ENCODE measurements at places on chromosomes 6 and 20.
A peak's percentile ranks its signal among the peaks of the same experiment; 100 is the strongest.

- no peak for DNase-seq
Observed at GRCh38 chr6:12293235-12293930, 3.2 kb downstream of the EDN1 start.

DNA sequence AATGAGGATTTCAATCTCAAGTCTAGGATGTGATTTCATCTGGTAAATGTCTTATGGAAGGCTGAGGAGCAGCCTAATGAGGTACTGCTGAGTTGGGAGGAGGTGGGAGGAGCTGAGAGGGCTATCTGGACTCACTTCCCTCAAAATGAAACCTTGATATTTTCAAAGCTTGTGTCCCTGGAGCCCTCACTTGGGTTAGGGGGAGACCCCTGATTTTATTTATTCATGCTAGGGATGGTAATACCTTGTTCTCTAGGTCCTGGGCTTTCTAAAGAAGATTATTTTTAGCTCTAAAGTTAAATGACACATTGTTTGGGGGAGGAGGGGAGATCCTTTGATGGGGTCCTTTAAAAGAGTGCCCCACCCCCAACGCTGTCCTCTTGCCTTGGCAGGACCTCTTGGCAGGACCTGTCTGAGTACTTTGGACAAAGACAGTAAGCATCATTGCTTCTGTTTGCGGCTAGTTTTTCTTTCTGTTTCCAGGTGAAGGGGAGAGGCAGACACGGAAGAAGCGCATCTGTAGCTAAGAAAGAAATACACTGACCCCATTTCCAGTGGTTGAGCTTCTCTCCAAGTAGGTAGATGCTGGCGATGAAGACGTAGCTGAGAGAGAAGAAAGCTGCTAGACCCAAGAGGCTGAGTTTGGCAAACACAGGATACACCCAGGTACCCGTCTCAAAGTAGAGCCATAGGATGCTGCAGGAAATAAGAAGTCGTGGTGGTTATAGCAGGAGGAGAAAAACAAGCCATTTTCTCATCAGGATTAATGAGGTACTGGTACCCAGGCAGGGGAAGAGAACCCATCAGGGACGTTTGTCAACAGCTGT lies 55.6 kb downstream of the ADTRP start:
- no peak for DNase-seq

DNA sequence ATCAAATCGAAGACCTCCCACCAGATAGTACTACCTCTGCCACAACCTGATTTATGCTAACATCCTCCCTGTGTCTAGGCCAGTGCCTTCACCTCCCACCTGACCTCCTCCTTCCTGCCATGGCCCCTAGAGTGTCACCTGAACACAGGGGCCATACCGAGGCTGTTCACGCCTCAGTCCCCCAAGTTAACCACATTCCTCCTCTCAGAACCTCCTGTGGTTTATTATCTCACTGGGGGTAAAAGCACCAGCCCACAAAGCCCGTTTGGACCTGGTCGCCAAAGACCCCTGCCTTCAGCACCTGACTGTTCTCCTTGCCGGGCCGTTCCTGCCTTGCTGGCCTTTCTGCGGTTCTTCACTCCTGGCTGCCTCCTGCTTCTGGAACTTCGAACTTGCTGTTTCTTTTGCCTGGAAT lies 13.7 kb downstream of the MAS1 start:
- no peak for DNase-seq

DNA sequence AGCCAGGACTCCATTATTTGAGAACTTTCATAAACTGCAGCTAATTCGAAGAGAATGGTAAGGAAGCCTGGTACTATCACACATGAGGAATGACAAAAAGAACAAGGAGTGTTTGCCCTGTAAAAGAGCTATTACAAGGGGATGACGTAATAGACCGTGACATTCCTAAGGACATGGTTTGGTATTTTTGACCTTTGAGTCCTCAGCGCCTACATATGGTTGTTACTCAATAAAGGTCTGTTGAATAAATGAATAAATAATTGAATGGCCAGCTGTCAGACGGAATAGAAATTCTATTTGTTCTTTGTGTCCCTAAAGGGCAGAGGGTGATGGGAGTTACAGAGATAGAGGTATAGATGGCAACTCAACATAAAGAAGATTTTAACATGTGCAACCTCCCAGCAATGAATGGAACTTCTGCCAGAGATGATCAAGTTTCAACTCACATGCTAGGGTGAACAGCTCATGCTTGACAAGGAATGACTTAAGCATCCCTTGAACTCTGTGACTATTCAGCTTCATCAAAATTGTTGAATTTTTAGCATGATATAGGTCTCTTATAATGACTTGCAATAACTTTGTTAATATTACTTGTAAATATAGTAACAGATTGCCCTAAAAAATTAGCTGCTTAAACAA lies 115.4 kb downstream of the TENT5A start:
- no peak for DNase-seq

DNA sequence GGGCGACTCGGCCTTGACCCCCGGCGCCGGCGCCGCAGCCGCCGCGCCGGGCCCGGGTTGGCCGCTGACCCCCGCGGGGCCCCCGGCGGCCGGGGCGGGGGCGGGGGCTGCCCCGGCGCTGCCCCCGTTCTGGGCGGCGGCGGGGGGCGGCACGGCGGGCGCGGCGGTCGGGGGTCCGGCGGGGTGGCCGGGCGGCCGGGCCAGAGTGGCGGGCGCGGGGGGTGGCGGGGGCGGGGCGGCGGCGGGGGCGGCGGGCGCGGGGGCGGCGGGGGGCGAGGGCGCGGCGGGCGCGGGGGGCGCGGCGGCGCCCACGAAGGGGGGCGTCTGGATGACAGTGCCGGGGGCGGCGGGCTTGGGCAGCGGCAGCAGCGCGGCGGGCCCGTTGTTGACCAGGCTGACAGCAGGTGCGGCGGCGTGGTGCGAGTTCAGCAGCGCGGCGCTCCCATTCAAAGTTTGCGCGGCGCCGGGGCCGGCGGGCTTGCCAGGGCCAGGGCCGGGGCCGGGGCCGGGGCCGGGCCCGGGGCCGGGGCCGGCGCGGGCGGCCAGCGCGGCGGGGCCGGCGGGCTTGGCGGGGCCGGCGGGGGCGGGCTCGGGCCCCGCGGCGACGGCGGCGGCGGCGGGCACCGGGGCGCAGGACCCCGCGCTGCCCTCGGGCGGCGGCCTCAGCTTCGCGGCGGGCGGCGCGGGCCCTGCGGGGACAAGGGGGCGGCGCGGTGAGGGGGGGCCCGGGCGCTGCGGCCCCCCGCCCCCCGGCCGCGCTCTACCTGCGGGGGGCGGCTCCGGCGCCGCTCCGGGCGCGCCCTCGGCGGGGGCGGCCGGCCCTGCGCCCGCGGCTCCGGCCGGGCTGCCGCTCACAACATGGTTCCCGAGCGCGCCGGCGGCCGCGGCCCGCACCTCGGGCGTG lies 659 bp downstream of the TAF4 start:
- DNase-seq, result no peak

DNA sequence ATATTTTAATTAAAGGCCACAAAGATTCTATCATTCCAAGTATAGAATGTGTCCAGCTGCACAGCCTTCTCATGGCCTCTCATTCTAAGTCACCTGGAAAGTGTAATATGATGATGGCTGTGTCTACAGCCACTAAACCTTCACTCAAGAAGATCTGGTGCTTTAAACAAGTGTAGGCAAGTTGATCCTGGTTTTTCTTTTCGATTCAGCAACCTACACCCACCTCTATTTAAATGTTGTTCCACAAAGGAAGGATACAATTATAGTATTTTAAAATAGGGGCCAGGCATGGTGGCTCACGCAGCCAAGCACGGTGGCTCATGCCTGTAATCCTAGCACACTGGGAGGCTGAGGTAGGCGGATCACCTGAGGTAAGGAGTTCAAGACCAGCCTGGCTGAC lies 25.5 kb upstream of the DST start:
- peak; percentile 76 for DNase-seq

DNA sequence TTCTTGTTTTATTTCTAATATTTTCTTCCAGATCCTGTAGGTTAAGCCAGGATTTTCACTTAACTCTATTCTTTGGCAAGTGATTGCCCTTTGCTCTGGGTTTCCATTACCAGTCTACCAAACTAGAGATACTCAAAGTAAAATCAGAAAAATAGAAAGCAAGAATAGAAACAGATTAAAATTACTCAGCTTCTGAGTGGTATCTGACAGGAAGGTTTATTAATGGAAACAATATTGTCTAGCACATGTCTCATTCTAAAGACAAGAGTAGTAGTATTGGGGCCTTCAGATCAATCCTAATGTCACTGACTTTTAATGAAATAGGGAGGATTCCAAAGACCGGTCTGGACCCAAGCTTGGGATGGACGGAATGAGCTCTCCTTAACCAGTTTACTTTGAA lies 72.3 kb downstream of the SIM1 start:
- no peak for DNase-seq

DNA sequence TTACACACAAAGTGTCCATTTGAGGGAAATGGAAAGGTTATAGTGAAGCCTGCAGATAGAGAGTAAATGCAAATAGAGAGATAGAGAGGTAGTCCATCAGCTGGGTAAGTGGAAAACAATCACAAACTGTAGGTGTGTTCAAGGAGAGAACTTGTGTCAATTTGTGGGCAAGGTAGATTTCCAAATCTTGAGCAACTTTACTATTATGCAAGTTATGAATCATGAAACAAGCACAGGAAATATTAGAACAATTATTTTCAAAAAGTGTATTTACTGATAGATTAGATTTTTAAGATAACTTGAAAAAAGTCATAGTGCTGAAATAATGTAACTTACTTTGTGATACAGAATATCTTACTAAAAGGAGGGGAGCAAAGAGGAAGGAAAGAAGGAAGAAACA lies 792.9 kb downstream of the EYS start:
- peak; percentile 20 for DNase-seq

- no peak for DNase-seq
Observed at GRCh38 chr6:6916598-6916997, 191.2 kb upstream of the RREB1 start.

- no peak for DNase-seq
Observed at GRCh38 chr6:156562636-156563035, 214.5 kb upstream of the ARID1B start.

DNA sequence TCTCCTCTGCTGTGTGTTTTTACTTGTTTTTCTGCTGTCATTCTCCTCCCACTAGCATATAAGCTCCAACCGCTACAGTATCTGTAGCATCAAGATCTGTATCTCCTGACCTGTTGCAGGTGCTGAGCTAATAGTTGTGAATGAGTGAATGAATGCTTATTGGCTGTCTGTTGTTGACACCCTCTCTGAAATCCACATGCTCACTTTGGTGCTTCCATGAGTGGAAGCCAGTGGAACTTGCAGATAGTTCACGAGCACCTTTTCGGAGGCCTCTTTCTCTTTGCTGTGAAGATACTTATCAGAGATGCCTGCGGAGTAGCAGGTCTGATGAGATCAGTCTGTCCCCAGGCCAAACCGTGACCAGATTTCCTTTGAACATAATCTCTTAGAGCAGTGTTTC lies 117.3 kb downstream of the EYA2 start:
- DNase-seq, result no peak

DNA sequence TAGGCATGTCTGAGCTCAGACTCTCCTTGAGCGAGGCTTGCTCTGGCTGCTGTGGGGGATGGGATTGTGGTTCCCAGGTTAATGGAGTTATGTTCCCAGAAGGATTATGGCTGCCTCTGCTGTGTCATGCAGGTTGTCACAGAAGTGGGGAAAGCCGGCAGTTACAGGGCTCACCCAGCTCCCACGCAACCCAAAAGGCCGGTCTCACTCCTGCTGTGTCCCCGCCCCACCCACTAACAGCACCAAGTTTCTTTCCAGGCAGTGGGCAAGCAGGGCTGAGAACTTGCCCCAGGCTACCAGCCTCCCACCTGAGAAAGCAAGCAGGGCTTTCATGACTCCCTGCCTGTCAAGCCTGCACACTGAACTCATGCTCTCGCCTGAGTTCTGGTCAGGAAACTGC lies 750.5 kb downstream of the FRK start:
- DNase-seq, result no peak

DNA sequence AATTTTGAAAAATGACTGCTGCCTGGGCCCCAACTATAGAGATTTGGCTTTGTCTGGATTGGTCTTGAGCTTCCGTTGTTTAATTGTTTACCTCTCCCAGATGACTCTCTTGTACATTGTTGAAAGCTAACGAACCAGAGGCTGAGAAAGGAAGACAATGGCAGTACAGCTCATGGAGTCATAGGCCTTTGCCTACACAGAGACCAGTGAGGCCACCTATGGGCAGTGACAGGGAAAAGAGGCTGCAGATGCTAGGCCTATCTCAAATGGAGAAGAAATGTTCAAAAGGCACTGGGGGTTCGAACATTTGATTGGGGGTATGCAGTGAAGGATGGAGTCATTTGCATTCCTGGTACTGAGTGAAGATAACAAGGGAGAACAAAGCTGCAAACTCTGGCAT lies 29.1 kb downstream of the OPN5 start:
- DNase-seq, result no peak

GRCh38 chr6:54156650-54157250 lies 45.5 kb downstream of the MLIP start:
- no peak for DNase-seq

DNA sequence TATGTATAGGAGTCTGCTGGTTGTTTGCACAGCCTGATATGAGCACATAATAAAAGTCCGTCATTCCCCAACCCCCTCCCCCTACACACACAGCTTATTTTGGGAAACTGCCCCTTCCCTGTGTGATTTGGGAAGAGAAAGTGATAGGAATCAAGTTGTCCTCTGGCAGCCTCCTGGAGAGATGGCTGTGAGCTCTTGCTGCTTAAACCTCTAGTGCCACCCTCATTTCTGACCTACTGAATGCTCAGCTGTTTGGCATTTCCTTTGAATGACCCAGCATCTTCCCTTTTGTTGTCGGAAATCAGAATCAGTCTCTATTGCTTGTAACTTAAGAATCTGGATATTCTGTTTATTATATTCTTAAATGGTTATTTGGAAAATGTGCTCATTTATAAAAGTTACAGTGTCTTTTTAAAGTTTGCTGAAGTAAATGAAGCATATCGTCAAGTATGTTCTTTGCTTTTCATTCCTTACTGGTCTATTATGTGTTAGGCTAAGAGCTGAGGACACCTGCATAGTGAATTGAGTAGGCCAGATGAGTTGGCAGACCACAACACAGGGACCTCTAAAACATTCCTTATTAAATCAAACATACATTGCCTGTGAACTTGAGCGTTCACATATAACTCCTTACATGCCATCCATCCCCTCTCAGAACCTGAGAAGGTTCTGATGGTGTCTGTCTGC lies 5.5 kb downstream of the RWDD2A start:
- no peak for DNase-seq

- no peak for DNase-seq
Observed at GRCh38 chr6:98452685-98453084, 381.7 kb upstream of the POU3F2 start.

GRCh38 chr6:4844108-4844507 lies 67.9 kb downstream of the CDYL start:
- DNase-seq, result no peak

DNA sequence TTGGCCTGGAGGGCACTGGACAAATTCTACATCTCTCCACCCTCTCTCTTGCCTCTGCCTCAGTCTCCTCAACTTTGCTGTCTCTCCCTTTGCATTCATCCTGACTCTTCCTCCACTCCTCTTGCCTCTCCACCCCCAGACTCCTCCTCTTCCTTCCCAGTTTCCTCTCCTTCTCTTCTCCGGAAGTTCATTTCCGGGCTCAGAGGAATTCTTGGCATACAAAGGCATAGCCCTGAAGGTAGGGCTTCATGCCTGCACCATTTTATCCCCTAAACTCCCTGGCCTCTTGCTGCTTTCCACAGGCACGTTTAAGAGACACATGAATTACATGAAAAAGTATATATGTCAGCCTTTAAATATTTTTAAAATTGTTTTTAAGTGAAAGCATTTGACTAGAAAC lies 10.6 kb downstream of the BFSP1 start:
- DNase-seq, result no peak
